GM12878 (cell line): ENCODE measurements at places on chromosomes 4 and X. TPM values are rescaled to one million over a fixed set of nuclear protein-coding genes. Genes with fewer than 3 reads are reported as not detected.
A peak's percentile ranks its signal among the peaks of the same experiment; 100 is the strongest.

DNA sequence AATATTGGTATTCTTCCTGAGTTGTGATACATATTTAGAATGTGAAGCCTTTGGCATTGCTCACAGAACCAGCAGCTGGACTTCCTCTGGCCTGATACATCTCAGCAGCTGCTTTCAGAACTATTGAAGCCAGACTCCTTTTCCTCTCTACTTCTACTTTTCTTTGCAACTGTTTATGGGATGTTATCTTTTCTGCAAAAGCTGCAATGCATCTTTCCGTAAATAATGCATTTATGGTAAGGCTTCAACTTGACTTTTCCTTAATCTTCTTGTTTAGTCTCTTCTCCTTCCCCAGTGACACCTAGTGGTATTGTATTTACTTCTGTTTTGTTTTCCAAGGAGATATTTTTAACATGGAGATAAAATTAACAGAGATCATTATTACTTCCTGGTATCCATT is 1548.7 kb downstream of the PCDH7 start:
- DNase-seq: no peak

- DNase-seq: no peak
These were observed 95.8 kb downstream of the SORBS2 start for GRCh38 chr4:185716141-185716551.

DNA sequence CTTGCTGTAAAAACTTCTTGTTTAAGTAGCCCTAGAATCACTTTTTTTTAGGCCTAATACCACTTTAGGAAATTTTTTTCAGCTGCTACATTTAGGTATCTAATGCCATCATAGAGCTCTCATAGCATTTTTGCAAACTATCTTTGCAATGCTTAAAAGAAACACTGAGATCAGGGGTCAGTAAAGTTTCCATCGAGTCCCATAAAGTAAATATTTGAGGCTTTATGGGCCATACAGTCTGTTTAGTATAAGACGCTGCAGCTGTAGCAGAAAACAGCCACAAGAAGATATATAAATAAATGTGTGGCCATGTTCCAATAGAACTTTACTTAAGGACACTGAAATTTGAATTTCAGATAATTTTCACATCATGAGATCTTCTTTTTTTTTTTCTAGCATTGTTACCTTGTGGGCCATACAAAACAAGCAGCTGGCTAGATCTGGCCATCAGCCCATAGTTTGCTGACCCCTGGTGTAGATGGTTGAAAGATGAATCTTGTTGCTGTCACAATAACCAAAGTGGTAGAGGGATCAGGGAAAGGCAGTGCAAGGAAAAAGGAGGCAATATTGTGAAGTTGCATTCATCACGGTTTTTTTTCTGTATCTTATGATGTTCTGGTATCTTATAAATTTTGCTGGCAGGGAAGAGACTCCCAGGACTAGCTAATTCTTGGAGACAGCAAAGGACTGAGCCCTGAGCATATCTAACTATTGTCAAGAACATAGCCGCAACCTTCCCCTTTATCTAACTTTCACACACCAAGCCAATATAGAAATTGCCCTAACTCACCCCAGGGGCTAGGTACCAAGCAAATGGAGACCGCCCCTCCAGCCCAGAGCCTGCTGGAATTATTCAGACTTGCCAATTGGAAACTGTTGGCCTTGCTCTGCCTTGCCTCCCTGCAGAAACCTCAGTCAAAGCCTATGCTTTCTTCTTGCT is 46.6 kb downstream of the RASGEF1B start:
- no peak for DNase-seq

GRCh38 chrX:15579778-15580747 is 20.7 kb downstream of the ACE2 start:
- DNase-seq: no peak

- DNase-seq: no peak
These were observed 651.9 kb upstream of the PCDH7 start for GRCh38 chr4:30068234-30068633.

DNA sequence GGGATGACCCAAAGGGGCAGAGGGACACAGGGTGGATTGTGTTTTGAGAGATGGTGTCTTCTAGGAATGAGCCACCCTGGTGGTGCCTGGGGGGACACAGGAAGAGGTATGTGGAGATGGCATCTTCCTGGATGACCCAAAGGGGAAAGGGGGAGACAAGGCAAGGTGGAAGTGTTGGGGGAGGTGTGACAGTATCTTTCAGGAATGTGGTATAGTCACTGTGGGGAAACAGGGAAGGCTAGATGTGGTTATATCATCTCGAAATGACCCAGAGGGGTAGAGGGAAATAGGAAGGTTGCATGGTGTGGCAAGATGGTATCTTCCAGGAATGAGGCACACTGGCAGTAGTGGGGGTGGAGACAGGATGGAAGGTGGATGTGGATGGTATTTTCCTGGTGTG is 62.9 kb downstream of the MAOA start:
- no peak for DNase-seq

GRCh38 chr4:142743121-142743825 is 102.8 kb downstream of the INPP4B start:
- no peak for DNase-seq

DNA sequence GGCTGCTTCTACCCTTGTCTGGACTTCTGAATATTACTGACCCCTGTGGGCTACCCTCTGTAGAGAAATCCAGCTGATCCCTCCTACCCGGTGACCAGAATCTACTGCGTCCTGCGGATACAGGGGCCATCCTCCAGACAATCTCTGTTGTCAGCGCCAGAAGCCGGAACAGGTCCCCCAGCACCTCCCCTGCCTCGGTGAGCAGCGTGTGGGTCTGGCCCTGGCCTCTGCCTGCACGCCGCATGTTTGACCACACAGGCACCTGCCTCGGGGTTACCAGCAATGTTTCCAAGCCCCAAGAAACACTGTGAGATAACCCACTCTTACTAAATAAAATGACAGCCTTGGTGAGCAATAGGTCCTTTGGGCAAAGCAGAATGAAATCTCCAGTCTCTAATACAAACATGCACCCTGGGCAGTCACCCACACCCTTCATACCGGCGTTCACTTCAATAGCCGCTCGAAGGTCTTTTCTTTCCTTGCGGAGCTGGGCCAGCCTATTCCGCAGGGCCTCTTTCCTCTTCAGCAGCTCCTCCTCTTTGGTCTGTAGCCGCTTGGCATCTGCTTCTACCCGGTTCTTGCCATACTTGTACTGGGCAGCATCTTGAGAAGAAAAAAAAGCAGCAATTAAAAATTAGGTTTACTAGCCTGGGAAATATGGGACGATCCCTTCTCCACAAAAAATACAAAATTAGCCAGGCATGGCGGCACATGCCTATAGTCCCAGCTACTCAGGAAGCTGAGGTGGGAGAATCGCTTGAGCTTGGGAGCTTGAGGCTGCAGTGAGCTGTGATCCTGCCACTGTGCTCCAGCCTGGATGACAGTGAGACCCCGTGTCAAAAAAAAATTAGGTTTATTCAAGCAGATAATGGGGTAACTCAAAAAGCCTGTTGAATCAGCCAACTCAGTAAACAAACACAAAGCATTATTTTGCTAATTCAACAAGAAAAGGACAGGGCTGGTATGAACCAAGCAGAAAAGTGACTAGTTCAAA is 165.1 kb downstream of the AFAP1 start:
- no peak for DNase-seq

DNA sequence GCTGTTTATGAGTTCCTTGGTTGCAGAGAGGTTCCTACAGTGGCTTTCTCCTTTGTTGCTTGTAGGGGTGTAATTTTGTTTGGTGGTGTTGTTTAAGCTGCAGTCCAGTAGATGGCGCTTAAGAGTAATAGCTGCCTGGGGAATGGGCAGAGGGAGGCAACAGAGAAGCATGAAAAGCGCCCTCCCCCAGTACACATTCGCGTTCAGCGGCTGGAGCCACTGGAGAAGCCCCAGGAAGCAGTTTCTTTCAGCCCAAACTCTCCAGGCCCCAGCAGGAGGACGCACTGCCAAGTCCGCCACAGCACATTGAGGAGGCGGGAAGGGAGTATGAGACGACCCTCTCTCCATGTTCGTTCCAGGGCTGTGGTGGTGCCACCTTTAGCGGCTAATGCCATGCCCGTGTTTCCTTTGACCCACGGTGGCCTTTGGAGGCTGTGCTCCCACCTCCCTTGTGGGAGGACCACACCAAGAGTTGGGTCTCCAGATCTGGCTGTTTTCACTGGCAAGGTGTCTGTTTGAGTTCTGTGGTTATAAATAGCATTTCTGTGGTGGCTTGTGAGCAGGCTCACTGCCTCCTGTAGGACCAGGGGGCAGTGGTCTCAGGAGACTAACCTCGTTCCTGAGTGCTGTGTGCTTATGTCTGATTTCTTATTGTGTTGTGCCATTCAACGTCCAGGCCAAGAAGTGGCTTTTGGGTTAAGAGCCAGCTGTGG is 252.3 kb downstream of the ARHGAP10 start:
- DNase-seq: no peak

DNA sequence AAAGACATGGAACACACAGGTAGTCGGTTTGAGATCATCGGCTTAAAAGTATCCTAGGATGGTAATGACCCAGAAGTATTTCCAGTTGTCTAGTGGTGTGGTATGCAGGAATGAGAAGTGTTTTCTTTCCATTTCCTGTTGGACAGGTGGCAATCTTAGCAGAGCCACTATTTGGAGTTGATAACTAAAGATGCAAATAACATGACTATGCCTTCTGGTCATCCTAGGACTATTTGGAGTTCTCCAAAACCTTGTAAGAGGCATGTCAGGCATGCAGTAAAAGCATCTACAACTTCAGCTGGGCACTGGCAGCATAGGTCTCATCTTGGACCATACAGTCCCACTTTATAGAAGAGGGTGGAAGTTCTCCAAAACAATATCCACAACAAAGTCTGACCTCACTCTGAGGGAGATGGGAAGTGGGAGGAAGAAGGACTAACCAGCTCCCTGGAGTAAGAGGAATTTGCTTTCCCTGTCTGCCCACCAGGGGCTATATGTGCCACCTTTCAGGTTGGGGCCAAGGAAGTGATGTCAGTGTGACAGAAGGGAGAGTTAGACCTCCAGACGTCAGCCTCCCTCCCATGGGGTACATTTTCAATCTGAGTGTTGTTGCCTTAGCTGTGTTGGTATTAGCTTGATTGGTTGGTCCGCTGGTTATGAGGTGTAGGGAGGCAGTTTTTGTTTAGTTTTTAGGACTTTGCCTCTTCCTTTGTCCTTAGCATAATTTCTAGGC is 101.2 kb upstream of the MYOZ2 start:
- no peak for DNase-seq

- DNase-seq: no peak
These were observed 403 bp downstream of the SGCB start for GRCh38 chr4:52037689-52038102.

DNA sequence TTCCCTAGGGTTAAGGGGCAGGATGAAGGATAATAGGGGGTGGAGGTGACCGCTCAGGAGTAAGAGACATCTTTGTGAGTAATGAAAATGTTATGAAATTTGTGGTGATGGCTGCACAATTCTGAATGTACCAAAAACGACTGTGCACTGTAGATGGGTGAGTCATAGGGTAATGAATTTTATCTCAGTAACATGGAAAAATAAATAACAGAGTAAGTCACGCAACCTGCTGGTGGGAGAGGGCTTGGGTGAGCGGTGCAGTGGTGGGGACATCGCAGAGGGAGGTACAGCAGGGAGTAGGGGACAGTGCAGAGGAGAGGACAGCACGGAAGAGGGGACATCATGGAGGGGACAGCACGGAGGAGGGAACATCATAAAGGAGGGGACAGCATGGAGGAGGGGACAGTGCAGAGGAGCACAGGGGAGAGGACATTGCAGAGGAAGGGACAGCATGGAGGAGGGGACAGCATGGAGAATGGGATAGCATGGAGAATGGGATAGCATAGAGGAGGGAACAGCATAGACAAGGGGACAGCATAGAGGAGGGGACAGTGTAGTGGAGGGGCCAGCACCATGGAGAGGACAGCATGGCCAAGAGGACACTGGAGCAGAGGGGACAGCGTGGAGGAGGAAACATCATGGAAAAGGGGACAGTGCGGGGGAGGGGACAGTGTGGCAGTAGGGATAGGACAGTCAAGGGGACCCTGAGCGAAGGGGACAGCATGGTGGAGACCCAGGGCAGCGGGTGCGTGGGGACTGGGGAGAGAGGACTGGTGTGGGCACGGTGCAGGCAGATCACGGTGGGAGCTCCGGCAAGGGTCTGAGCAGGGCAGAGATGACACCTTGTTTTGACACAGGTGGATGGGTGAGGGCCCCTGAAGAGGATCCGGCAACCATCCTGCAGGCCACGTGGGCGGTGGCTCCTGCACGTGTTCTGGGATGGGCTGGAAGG is 68.5 kb upstream of the MXD4 start:
- no peak for DNase-seq

DNA sequence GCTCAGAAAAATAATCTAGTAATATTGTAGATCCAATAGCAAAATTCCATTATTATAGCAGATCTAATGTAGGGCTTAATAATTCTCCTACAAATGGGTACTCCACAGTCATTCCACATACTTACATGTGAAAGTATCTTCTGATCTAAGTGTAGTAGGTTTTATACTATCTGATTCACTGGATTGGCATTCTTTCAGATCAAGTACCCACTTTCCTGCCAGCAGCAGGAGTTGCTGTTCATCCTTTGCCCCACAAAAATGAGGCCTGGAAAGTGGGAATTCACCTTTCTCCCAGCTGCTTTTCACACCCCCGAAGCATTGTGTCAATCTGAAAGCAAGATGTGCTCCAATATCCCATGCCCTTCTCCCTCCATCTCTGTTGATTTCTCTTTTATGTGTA is 77.1 kb upstream of the RXFP1 start:
- no peak for DNase-seq

DNA sequence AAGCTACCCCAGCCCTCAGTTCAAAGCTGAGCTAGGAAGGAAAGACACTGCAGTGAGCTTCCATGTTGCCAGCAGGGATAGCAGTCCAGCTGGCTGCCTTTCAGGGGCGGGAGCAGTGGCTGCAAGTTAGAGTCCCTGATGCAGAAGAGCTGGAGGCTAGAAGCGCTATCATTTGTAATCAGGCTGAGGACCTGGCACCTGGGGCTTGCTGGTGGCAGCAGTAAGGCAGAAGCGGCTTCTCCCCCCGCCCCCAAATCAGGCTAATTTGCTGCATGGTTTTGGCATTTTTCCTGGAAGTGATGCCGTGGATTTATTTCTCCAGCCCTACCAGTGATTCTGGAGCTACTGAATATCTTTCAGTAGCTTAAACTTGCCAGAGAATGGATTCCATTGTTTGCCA is 203.3 kb downstream of the CLCN4 start:
- no peak for DNase-seq

DNA sequence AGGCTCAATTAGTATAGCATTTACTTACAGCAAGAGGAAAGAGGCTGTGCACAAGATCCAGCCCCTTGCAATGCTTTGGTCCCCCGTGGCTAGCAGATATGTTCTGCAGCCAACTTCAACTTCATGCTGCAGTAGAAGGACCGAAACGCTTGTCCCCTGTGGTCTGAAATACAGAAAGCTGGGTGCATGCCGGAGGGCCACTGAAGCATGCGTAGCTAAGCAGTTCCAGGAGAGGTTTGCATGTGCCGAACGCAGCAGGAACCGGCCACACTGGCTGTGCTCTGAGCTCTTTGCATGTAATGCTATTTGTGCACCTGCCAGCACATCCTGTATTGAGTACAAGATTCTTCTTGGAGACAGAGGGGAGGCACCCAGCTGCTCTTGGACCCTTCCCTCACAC is 35.8 kb upstream of the SHISA3 start:
- DNase-seq: no peak

GRCh38 chr4:10893395-10893794 is 208.8 kb upstream of the CLNK start:
- peak; percentile 7 for DNase-seq

CETN2 gene
- polyA plus RNA-seq: 27.4 and 27.7 TPM in 2 replicates

GLRB gene
- not detected in 2 replicates for polyA plus RNA-seq

FATE1 gene
- polyA plus RNA-seq: 0.28 TPM in 1 of 2 replicates, not detected in the other

MID1 gene
- polyA plus RNA-seq: 0.16 and 0.17 TPM in 2 replicates

GLRA3 gene
- not detected in 2 replicates for polyA plus RNA-seq

ETNPPL gene
- polyA plus RNA-seq: not detected in 2 replicates

SLC26A1 gene
- polyA plus RNA-seq: 0.42 and 0.83 TPM in 2 replicates

RHOH gene
- polyA plus RNA-seq: 61.7 and 64.4 TPM in 2 replicates

CBR4 gene
- 30.8 and 41.8 TPM in 2 replicates for polyA plus RNA-seq
